Psoas muscle (tissue), 8 donors: ENCODE measurements at places on chromosomes 5 and 9. TPM values are rescaled to one million over a fixed set of nuclear protein-coding genes. Genes with fewer than 3 reads are reported as not detected.

DNA sequence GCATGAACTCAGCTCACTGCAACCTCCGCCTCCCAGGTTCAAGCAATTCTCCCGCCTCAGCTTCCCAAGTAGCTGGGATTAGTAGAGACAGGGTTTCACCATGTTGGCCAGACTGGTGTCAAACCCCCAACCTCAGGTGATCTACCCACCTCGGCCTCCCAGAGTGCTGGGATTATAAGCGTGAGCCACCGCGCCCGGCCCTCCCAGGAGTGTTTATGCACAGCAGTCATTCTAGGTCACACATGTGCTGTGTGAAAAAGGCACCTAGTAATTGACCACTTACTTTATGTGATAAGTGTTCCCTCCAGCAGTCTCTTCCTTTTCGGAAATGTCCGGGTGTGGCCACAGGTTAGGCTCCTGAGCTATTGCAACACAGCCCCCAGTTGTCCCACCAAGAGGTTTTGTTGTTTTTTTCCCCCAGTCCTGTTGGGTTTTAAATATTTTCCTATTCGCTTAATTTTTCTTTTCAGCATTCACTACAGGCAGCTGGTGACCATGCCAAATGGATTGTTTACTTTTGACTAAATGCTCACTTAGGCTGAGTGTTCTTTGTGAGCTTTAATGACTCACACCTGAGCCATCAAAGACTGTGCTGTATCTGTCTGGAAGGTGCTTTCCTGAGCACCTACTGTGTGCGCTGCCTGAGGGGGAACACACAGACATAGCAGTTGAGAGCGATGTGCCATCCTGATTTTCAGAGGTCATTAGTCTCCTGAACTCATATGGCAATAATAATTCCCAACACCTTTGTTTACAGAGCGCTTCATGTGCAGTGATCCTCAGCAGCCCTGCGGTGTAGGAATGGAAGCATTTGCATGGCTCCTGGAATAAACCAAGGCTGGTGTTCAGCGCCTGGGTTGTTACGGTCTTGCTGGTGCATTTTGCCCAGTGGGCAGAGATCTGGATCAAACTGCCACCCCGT, 94.3 kb downstream of the MVB12B start:
- DNase-seq: no peak
- peaks cover 33% of the 10 kb centered on the region for H3K4me1 ChIP-seq
- H3K36me3 ChIP-seq: no peaks in the 10 kb centered on the region
- no peak overlapping the region for H3K4me3 ChIP-seq
- no peaks in the 10 kb centered on the region for H3K27me3 ChIP-seq

GRCh38 chr5:177319913-177320588, 8.4 kb upstream of the MXD3 start:
- no peak overlapping the region for H3K4me3 ChIP-seq
- no peaks in the 10 kb centered on the region for H3K4me1 ChIP-seq
- H3K27me3 ChIP-seq: no peaks in the 10 kb centered on the region
- no peaks in the 10 kb centered on the region for H3K36me3 ChIP-seq
- peak; percentile 49 for DNase-seq
- H3K27ac ChIP-seq: no peak overlapping the region

DNA sequence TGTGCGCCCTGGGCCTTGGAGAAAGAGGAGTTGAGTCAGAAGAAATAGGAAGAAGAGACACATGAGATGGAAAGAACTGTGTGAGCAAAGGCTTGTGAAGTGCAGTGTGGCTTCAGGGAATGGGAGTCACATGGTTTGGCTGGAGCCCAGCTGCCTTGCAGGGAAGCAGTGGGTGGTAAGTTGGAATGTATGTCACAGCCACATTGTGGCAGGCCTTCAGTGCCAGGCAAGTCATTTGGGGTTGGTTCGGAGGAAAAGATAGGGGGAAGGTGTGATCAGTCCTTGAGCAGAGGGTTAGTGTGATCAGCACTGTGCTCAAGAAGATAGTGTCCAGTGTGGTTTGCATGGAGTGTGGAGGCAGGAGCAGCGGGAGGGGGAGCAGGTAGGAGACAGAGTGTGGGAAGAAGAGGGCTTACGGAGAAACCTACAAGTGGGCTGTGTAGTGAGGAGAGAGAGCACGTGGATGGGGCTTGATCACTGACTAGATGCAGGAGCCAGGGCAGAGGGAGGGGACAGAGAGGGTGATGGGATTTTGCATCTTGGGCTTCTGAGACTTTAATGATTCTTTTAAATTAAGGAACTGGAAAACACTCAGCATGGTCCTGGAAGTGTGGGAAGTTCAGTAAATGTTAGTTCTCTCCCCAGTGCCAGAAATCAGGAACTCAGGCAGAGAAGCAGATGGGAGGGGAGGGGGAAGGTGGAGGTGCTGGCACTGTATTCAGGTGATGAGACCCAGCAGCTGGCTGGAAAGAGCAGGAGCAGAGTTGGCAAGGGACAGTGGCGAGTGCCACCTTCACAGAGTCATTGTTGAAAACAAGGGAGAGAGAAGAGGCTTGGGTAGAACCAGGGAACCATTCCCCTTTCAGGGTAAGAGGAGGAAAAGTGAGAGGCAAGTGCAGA, 46.6 kb downstream of the ARHGAP26 start:
- no peaks in the 10 kb centered on the region for H3K27me3 ChIP-seq
- H3K27ac ChIP-seq: no peak overlapping the region

Gene MIER3
- polyA plus RNA-seq: 5.3 TPM

- H3K4me3 ChIP-seq: no peak overlapping the region
- H3K4me1 ChIP-seq: peaks cover 18% of the 10 kb centered on the region
- H3K27ac ChIP-seq: peak overlapping the region; percentile 88
- no peak for DNase-seq
Measured at GRCh38 chr9:126791406-126792230, 13.2 kb upstream of the ZBTB43 start.

- H3K27me3 ChIP-seq: no peaks in the 10 kb centered on the region
- DNase-seq: peak; percentile 51
- H3K36me3 ChIP-seq: no peaks in the 10 kb centered on the region
- H3K4me1 ChIP-seq: no peaks in the 10 kb centered on the region
- no peak overlapping the region for H3K4me3 ChIP-seq
Measured at GRCh38 chr9:114779352-114779845, 26.4 kb downstream of the TNFSF15 start.

- no peak overlapping the region for H3K4me3 ChIP-seq
- DNase-seq: no peak
- no peak overlapping the region for H3K27ac ChIP-seq
Measured at GRCh38 chr5:165574100-165574499, 2068.7 kb downstream of the MAT2B start.

- H3K27me3 ChIP-seq: no peaks in the 10 kb centered on the region
- no peak overlapping the region for H3K4me3 ChIP-seq
- H3K36me3 ChIP-seq: no peaks in the 10 kb centered on the region
- no peak overlapping the region for H3K27ac ChIP-seq
- no peak for DNase-seq
Measured at GRCh38 chr5:119293516-119293829, 62.3 kb upstream of the TNFAIP8 start.

DNA sequence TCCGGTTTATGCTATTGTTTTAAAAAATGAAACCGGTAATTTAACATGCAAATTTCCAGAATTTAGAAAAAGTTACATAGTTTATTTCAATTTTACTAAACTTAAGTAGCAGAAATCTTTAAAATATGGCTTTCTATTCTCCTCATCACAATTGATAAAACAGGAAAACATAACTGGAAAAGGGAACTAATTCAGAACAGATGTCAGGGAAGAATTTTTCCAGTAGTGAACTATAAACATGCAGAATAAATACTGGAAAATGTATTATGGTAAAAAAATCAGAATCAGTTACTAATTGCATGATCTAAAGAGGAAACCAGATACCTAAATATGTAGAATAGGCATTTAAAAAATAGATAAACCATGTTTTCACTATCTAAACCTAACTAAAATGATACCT, 7.3 kb upstream of the NR4A3 start:
- peaks cover 3% of the 10 kb centered on the region for H3K36me3 ChIP-seq
- no peaks in the 10 kb centered on the region for H3K27me3 ChIP-seq
- H3K27ac ChIP-seq: no peak overlapping the region
- H3K4me3 ChIP-seq: no peak overlapping the region

Gene SLC25A25
- 10.6 TPM for polyA plus RNA-seq

Gene TMEFF1
- polyA plus RNA-seq: not detected

GRCh38 chr5:168851902-168852321, 272.7 kb upstream of the PANK3 start:
- DNase-seq: no peak
- H3K27me3 ChIP-seq: peaks cover 6% of the 10 kb centered on the region
- H3K27ac ChIP-seq: no peak overlapping the region
- no peak overlapping the region for H3K4me3 ChIP-seq

Gene FOXI1
- not detected for polyA plus RNA-seq

Gene DBH
- polyA plus RNA-seq: 0.01 TPM

DNA sequence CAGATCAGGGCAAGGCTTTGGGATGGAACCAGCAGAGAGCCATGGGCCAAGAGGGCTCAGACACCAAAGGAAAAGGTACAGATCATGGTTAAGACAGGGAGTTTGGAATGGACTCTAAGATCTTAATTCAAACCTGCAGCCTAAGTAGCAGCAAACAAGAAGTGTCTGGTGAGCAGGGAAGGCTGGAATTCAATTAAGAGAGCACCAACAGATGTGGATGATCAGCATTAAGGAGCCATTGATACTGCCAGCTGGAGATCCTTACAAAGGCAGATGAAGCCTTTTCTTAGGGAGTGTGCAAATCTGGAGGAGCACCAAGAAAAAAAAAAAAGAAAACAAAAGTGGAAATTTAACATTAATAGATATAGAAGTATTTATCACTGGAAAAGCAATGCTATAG, 516.8 kb downstream of the RASEF start:
- no peak for DNase-seq
- H3K4me1 ChIP-seq: no peaks in the 10 kb centered on the region
- no peak overlapping the region for H3K27ac ChIP-seq
- H3K27me3 ChIP-seq: no peaks in the 10 kb centered on the region

DNA sequence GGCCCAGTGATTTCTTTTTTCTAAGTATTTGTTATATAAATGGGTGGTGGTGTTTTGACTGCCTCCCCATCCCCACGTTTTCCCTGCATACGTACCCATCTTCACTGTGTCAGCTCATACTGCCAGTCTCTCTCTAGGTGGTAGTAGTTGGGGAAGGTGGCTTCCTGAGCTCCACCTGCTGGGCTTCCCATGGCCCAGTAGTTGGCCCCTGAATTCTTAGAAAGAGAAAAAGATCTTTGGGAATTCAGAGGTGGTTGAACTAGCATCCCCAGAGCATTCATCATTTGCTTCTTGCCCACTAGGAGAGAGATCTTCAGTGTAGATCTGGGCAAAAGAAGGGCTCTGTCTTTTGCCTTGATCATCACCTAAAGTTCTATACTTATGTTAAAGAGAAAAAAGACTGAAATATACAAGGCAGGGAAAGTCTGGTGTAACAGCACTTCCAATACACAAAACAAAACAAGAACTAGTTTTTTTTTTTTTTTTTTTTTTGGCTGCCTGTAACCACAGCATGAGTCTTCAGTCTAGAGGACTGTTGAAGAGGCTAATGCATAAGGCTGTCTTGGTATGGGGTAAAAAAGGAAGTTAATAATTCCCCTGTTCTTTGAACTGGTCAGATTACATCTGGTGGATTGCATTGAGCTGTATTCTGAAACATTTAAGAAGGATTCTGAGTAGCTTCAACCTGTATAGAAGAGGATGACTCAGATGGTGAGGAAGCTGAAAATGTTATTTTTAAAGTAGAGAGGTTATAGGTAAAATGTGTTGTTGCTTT, 128.7 kb downstream of the ATG10 start:
- no peaks in the 10 kb centered on the region for H3K4me1 ChIP-seq
- no peak overlapping the region for H3K4me3 ChIP-seq
- no peaks in the 10 kb centered on the region for H3K27me3 ChIP-seq
- H3K27ac ChIP-seq: no peak overlapping the region
- H3K36me3 ChIP-seq: no peaks in the 10 kb centered on the region
- DNase-seq: no peak

DNA sequence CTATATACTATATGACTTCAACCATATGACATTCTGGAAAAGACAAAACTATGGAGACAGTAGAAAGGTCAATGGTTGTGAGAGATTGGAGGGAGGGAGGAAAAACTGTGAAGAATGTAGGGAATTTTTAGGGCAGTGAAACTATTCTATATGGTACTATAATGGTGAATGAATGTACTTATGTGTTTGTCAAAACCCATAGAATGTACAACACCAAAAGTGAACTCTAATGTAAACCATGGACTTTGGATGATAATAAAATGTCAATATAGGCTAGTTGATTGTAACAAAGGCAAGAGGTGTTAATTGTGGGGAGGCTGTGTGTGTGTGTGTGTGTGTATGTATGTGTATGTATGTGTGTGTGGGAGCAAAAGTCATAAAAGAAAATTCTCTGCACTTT, 10.8 kb upstream of the STOM start:
- DNase-seq: no peak
- no peaks in the 10 kb centered on the region for H3K27me3 ChIP-seq
- H3K27ac ChIP-seq: no peak overlapping the region

Gene PDLIM7
- polyA plus RNA-seq: 221 TPM

DNA sequence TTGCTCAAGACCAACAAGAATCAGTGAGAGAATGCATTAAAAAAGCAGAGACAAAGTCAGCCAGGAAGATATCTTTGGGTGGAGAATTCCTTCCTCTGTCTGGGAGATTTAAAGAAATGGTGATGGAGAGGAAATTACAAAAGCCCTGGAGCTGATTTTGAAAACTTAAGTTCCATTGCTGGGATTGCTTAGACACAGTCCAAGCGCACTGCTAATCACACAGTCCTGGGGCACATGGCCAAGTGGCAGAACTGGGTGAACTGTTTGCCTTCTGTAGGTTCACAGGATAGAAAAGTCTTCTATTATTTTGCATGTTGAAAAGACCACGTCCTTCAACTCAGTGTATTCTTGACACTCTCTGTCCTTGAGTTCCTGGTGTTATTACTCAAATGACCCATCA, 284.9 kb upstream of the FBXL7 start:
- H3K4me1 ChIP-seq: no peaks in the 10 kb centered on the region
- no peak for DNase-seq
- no peak overlapping the region for H3K27ac ChIP-seq
- H3K36me3 ChIP-seq: no peaks in the 10 kb centered on the region
- no peak overlapping the region for H3K4me3 ChIP-seq
- H3K27me3 ChIP-seq: no peaks in the 10 kb centered on the region

GRCh38 chr5:143337946-143338345, 65.5 kb downstream of the NR3C1 start:
- no peaks in the 10 kb centered on the region for H3K36me3 ChIP-seq
- H3K4me1 ChIP-seq: peaks cover 66% of the 10 kb centered on the region
- no peaks in the 10 kb centered on the region for H3K27me3 ChIP-seq
- DNase-seq: no peak
- H3K4me3 ChIP-seq: no peak overlapping the region
- H3K27ac ChIP-seq: peak overlapping the region; percentile 33

Gene IRX4
- not detected for polyA plus RNA-seq
